Fibroblast of skin of scalp (primary cell): ENCODE measurements at places on chromosomes 6 and 20.
A peak's percentile ranks its signal among the peaks of the same experiment; 100 is the strongest.

DNA sequence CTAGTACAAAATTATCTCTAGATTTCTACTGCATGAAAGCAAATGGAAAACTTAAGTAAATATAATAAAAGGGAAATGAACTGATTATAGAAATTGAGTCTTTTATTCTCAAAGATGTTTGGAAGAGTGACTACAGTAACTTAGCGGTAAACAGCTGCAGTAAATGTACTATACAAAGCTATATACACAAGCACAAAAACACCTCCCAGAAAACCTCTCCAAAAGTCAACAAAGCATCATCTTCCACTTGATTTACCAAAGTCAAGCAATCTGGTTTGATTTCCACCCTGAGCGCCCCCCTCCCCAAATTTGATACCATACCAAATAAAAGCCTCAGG is 142.1 kb upstream of the SHLD1 start:
- DNase-seq = no peak

GRCh38 chr6:66735106-66735890 is 1028.3 kb upstream of the EYS start:
- no peak for DNase-seq

- DNase-seq = no peak
Observed at GRCh38 chr6:121816906-121817540, 381.6 kb downstream of the GJA1 start.

DNA sequence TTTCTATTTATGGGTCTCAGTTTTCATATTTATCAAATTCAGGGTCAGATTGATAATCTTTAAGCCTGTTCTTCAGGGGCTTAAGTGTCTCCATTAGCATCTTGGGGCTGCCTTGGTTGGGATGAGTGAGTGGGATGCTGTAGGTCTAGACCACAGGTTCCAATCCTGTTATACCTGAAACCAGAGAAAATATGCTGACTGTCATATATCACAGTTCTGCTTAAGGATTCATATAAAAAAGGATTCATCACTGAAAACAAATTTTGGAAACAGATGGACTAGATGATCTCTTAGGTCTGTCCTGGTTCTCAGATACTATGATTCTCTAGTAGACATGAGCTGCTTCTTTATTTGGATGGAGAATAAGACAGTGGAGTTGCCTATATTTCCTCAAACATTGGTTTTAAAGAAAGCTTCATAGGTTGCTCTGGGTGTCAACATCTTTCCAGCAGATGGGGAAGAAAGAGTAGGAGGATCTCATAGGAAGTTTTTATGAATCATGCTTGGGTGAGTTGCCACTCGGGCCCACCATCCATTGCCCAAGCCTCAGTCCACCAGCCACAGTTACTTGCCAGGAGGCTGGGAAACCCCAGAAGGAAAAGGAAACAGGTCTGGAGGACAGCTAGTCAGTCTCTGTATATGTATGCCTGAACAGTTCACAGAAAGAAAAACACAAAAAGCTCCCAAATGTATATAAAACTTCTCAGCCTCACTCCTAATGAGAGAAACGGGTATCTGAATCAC is 42.9 kb upstream of the MAP7 start:
- DNase-seq = peak; percentile 25

GRCh38 chr20:40728470-40728869 is 39.4 kb upstream of the MAFB start:
- DNase-seq = no peak

DNA sequence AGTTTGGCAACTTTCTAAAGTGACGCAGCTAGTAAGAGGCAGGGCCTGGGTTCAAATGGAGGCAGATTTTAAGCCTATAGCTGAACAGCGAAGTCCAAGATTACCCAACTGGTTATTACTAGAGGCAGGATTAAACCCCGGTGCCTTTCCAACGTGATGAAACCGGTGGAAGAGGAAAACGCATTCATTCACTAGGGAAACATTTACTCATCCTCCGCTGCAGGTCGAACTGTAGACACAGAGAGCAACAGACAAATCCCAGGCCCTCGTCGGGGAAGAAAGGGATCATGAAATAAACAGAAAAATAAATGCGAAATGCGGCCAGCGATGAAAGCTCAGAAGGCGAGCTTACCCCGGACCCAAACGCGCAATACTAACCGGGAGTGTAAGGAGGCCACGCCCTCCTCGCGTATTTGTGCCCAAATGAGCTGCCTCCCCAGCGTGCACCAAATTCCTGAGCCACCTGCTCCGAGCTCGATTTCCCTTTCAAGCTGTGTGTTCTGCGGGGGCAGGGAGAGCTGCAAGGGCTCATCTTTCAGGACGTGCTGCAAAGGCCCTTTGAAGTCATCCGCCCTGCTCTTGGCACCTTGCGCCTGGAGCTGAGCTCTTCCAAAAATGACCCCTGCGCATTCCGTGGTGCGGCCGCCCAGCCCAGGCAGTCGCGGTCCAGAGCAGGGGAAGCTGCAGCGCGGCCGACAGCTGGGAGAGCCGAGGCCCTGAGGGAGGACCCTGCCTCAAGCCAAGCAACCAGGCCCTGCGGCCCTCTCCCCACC is 46.9 kb downstream of the PDYN start:
- no peak for DNase-seq

GRCh38 chr6:158703837-158704822 is 54.3 kb downstream of the SYTL3 start:
- DNase-seq = peak; percentile 63

DNA sequence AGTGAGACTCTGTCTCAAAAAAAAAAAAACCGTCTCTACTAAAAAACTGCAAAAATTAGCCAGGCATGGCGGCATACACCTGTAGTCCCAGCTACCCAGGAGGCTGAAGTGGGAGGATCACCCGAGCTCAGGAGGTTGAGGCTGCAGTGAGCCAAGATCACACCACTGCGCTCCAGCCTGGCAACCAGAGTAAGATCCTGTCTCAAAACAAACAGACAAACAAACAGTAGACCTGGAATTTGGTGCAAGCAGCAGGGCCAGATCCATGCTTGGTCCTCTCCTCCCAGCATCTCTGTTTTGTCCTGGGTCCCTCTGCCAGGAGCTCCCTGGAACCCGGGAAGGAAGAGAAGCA is 11.6 kb downstream of the RIPOR3 start:
- DNase-seq = no peak

- no peak for DNase-seq
Observed at GRCh38 chr6:143586557-143586956, 75.0 kb upstream of the FUCA2 start.

- peak; percentile 90 for DNase-seq
Observed at GRCh38 chr6:151004383-151005024, 139.0 kb downstream of the MTHFD1L start.

DNA sequence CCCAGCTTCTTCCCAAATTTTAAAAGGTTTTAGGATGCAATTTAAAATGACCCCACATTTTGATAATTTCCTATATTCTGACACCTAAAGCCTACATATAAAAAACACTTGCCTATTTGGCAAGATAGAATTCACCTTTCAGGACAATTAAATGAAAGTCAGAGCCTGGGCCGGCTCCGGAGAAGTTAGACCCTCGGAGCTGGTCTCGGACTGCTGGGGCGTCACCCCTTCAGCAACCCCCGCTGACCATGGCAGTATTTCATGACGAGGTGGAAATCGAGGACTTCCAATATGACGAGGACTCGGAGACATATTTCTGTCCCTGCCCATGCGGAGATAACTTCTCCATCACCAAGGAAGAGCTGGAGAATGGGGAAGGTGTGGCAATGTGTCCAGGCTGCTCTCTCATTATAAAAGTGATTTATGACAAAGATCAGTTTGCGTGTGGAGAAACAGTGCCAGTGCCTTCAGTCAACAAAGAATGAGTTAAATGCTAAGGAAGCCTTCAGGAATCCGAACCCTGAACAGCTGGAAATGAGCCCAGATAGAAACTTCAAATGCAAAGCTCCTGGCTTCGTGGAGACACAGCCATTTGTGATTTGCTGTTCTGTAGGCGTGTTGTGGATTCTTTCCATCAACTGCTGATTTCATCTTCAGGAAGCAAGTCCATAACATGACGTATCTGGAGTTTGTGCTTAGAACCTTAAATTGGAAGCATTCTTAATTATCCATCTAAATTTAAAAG is 16.0 kb downstream of the TCFL5 start:
- DNase-seq = peak; percentile 48

GRCh38 chr6:142236691-142237090 is 65.1 kb upstream of the ADGRG6 start:
- DNase-seq = peak; percentile 13

DNA sequence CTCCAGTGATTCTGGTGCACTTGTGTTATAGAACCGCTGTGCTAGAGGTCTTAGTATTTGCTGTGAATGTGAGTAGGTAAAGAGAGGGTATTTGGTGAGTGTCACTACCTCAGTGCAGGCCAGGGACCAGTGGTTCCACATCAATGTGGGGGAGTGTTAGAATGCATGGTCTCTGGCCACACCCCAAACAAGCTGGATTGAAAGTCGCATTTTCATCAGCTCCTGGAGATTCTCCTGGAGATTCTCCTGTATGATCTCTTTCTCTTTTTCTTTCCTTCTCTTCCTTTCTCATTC is 26.8 kb upstream of the BCAS1 start:
- no peak for DNase-seq

GRCh38 chr20:19973961-19974629 is 43.1 kb upstream of the NAA20 start:
- peak; percentile 77 for DNase-seq

DNA sequence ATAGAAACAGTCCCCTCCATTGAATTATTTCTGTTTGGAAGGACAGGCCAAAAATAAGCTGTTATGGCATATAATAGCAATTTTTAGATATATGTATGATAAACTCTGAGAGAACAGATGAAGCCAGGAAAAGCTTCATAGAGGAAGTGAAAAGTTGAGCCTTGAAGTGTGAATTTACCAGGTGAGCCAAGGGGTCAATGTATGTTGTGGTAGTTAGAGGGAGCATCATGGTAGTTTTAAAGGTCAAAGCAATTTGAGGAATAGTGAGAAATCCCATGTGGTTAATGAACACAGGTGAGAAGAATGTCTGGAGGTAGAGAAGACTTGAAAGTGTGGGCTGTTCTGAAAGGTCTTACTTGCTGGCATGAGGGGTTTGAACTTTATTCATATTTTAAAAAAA is 47.0 kb downstream of the COL19A1 start:
- no peak for DNase-seq

GRCh38 chr6:16047435-16047990 is 81.4 kb upstream of the MYLIP start:
- DNase-seq = no peak
